ENCODE measurements at places on chromosomes 11 and 22.

DNA sequence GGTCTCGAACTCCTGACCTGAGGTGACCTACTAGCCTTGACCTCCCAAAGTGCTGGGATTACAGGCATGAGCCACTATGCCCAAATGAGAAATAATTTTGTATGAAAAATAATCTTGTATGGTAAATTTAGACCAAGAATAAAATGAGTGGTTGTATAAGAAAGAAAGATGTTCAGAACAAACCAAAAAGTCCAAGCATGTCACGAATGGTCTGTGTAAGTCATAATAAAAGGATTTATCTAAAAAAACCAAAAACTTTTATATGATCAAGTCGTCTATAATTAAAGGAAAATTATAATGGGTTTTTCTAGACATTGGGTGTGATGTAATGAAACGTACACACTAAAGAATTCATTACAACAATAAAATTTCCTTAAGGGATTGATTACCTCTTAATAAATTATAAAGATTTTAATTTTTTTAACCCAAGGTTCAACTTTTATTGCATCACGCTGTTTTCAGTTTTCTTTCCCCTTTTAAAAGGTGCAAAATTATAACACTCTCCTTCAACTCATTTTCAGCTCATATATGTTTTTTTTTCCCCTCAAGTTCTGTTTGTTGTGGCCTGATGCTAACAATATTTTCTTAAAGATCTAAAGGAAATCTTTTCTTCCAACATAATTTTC lies 8.9 kb upstream of the AQP11 start:
- DNase-seq: no peak

- DNase-seq: no peak
These were observed 13.2 kb downstream of the LMO1 start for GRCh38 chr11:8250434-8250833.

DNA sequence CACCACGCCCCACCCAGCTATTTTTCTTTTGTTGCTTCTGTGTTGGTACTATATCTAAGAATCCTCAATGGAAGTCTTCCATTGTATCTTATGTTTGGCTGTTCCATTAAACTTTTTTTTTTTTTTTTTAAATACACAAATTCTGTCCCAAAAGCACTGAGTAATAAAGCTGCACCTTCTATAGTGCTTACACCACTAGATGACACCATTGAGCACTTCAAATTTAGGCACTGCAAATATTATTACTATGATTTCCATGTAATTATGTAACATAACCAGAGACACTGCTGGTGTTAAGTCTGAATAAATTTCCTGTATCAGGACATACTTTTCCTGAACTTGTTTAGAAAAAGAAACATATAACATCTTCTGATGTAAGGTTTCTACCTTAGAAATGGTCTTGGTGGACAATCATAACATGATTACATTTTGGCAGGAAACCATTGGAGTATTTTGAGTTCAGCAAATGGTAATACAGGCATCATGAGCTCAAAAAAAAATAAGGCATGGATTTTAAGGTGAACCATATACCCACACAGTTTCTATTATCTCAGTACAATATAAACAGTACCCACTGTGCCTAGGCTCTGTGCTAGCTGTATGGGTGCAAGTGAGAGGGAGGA lies 110.5 kb downstream of the ATG16L2 start:
- no peak for DNase-seq

DNA sequence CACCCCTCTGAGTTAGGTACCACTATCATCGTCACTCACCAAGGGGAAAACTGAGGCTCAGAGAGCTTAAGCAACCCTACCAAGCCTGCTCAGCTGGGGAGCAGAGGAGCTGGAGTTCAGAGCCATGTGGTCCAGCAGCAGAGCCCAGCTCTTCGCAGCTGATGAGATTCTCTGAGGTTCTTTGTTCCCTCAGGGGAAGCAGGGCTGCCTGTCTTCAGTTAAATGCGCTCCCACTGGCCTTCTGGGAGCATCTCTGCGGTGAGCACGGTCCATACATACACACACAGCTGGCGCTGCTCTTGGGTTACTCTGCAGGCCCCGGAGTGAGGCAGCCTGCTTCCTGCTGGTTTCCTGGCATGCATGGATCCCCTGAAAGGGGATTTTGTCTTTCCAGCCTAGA lies 5.2 kb upstream of the PTGDR2 start:
- DNase-seq: peak; percentile 11

GRCh38 chr22:28837640-28838039 lies 37.3 kb upstream of the XBP1 start:
- DNase-seq: no peak

- no peak for DNase-seq
These were observed 27.4 kb upstream of the SYT8 start for GRCh38 chr11:1807264-1807995.

DNA sequence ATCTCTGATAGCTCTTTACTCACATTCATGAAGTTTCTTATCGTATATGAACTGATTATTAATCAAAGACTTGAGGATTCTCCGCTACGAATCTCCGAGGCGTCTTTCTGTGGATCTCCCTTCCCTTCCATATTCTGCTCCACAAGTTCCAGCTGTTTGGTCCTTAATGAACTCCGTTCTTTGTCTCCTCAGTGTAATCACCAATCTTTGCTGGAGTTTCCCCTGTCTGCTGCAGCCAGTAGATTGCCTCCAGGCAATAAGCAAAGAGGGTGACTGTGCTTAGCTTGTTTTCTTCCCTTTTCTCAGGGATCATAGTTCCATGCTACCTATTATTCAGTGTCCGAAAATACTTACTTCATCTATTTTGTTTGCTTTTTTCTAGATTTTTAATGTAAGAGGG lies 169.6 kb upstream of the FOLH1 start:
- no peak for DNase-seq

DNA sequence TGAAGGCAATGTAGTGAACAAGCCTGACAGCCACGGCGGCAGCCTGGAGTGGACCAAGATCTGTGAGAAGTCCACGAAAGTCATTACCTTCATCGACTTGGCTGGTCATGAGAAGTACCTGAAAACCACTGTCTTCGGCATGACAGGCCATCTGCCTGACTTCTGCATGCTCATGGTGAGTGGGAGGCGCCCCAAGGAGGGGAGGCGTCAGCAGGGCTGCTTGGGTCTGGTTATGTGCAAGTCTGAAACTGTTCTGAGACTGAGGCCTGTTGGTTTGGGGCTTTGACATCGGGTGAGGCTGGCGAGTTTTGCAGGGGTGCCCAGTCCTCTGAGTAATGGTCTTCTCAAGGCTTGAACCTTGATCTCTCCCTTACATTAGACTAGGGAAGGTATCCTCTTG lies 11.1 kb downstream of the GTPBP1 start:
- DNase-seq: no peak

DNA sequence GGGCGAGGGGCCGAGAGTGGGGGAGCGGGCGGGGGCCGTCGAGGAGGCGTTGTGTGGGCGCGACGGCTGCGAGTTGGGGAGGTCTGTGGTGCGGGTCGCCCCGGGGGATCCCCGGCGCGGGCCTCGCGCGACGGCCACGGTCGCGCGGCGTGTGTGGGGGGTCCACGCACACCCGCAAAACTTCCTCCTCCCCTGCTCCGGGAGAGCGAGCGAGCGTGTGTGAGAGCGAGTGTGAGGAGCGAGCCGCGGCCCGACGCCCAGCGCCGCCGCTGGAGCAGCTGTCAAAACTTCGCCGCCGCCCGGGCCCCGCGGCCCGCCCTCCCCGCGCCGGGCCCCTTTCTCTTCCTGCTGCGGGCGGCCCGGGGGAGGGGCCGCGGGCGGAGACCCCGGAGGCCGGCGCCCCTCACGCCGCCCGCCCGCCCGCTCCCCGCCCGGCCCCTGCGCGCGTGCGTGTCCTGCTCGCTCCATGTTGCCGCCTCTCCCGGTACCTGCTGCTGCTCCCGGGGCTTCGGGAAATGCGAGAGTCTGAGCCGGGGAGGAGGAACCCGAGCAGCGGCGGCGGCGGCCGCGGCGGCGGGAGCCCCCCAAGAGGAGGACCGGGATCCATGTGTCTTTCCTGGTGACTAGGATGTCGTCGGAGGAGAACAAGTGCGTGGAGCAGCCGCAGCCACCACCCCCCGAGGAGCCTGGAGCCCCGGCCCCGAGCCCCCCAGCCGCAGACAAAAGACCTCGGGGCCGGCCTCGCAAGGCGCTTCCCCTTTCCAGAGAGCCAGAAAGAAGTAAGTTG lies 9.0 kb upstream of the CCT8L2 start:
- peak; percentile 46 for DNase-seq

Data from heart left ventricle (tissue), 16 donors.